ENCODE measurements at places on chromosomes 6 and 20. TPM values are rescaled to one million over a fixed set of nuclear protein-coding genes. Genes with fewer than 3 reads are reported as not detected.

The PGK2 gene
- not detected for total RNA-seq

DNA sequence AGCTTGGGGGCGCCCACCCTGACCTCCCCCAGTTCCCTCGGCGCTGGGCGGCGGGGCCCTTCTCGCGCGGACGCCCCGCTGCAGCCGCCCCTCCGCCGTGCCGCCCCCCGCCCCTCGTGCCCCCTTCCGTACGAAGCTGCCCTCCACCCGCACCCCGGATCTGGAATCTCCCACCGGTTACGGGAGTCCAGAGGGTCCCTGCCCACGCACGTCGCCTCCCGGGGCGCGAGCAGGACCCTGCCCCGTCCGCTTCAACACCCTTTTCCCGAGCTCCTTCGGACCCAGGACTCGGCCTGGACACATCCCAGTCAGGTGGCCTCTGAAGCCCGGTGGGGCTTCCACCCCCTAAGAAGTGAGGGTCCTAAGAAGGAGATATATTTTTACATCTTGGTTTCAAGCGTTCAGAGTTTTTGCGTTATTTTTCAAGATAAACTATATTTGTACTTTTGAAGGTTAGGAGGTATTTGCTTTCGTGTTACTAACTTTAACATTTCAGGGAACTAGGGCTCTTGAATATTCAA is 506 bp downstream of the ARFGAP1 start:
- DNase-seq, result no peak

DNA sequence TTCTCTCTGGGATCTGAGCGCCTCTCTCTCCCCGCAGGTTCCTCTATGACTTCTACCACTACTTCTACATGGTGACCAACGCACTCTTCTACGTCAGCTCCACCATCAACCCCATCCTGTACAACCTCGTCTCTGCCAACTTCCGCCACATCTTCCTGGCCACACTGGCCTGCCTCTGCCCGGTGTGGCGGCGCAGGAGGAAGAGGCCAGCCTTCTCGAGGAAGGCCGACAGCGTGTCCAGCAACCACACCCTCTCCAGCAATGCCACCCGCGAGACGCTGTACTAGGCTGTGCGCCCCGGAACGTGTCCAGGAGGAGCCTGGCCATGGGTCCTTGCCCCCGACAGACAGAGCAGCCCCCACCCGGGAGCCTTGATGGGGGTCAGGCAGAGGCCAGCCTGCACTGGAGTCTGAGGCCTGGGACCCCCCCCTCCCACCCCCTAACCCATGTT is 36.3 kb upstream of the MRGBP start:
- no peak for DNase-seq

The CCM2L gene
- total RNA-seq, result not detected

- no peak for DNase-seq
These were observed 7.6 kb downstream of the BPIFB2 start for GRCh38 chr20:33015114-33015484.

The RHAG gene
- not detected for total RNA-seq

The TBP gene
- 21.0 TPM for total RNA-seq

DNA sequence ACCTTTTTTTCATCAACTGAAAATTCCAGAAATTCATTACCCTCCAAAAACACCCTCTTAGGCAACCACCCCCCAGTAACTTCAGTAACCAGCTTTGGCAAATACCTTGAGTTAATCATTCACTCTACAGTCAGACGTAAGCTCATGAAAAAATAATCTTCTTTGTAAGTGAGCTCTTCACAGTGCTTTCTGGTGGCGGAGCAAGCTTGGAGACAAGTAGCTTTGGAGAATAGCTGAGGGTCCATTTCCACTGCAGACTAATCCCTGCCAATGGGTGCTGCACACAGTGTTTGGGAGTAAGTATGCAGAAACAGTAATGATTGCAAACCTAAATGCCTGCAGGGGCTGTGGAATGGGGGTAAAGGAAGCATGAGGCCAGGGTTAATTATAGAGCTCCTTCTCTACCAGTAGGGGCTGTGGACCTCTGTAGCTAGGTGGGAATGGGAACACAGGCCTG is 56.8 kb upstream of the HINT3 start:
- no peak for DNase-seq

DNA sequence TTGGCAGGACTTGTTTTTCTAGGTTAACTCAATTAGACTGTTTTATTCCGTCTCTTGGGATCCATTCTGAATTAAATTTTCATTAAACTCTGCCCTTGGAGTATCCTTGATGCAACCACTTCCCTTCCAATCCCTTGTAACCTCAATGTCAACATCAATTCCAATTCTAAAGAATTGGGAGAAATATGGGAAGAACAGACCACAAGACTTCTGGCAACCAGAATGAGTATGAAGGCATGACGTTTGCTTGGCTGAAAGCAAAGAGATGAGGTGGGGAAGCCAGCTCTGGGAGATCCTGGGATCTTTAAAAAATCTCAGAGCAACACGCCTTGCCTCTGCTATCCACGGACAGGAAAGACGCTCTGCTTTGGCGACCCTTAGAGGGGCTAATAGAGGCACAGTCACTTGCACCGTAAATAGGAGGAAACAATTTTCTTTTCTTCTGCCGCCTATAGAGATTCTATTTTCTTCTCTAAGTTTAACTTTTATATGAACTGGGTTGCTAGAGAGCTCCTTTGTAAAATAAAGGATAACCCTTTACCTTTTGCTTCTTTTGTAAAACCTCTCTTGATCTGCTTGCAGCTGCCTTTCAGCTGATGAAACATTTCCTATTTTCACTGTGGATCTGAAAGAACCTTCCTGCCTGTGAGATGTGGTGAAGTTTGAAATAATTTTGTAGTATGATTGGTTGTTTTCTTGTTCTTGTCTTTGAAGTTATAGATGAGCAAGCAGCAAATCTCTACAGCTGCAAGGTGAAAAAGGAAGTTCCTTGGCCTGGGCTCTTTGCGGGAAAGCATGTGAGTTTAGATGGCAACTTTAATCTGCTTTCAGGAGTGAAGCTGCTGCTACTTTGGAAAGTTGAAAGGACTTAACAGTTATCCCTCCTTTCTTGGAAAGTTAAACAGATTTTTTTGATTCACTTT is at the start of gene ASIP:
ASIP (plus strand) TSS at position 731 of the 923 bp plus-strand sequence. CDS start 18,952 bp downstream, outside the sequence.
- no peak for DNase-seq

- no peak for DNase-seq
These were observed 217.6 kb downstream of the ZNF217 start for GRCh38 chr20:53376021-53376420.

The LY6G6D gene
- not detected for total RNA-seq

GRCh38 chr6:21158873-21159272 is 434.7 kb upstream of the SOX4 start:
- DNase-seq, result no peak

- no peak for DNase-seq
These were observed 107.4 kb upstream of the GRIK2 start for GRCh38 chr6:101286146-101286545.

DNA sequence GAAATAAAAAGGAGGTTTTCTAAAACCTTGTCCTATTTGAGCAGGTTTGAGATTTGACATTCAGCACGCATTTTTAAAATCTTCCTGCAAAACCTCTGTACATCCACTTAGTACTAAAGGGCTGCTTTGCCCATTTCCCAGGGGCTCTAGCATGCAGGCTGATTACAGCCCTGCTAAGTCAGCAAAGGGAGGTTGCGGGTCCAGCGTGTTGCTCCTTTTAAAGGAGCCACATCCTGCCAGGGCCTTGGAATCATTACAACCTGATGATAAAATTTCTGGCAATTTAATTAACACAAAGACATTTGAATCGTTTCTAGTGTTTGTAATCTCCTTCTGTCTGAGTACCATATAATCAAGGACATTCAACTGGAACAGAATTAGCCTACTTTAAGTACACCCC is 455.1 kb upstream of the CITED2 start:
- no peak for DNase-seq

DNA sequence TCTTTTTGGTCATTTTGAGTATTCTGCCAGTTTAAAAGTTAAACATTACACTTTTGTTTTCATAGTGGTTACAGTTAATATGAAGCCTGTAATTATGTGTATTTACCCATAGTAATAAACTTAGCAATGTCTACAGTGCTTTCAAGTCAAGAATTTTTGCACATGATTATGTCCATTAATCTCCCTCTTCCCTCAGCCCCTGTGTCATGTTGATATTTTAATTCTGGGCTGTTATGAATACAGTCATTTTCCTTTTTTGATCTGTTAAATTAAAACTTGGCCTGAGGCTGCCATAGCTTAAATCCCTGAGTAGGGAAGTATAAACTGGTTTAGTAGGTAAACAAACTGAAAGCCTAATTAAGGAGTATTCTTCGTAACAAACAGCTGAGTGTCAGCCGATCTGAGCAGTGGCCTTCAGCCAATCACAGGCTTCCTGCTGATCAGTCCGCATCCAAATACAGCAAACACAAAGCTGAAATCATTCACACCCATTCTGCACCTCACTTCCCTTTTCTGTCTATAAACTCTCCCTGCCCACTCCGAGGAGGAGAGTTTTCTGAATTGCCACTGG is 9.5 kb upstream of the SFT2D1 start:
- no peak for DNase-seq

The METTL24 gene
- not detected for total RNA-seq

DNA sequence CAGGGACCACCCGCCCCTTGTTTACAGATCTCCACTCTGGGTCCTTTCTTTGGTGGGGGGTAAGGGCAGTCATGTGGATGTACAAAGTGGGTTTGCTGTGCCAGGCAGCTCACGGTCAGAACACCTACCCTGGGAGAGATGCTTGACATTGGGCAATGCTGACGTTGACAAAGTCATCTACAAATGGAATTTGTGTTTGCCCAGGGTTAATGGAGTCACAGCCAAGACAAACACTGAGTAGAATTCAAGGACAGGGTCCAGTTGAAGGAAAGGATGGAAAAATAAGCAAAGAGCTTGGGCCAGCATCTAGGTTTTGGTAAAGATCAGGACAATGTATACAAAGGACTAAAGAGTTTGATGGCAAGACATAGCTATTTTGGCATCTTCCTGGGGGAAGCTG is 54.7 kb downstream of the MOCS1 start:
- no peak for DNase-seq

DNA sequence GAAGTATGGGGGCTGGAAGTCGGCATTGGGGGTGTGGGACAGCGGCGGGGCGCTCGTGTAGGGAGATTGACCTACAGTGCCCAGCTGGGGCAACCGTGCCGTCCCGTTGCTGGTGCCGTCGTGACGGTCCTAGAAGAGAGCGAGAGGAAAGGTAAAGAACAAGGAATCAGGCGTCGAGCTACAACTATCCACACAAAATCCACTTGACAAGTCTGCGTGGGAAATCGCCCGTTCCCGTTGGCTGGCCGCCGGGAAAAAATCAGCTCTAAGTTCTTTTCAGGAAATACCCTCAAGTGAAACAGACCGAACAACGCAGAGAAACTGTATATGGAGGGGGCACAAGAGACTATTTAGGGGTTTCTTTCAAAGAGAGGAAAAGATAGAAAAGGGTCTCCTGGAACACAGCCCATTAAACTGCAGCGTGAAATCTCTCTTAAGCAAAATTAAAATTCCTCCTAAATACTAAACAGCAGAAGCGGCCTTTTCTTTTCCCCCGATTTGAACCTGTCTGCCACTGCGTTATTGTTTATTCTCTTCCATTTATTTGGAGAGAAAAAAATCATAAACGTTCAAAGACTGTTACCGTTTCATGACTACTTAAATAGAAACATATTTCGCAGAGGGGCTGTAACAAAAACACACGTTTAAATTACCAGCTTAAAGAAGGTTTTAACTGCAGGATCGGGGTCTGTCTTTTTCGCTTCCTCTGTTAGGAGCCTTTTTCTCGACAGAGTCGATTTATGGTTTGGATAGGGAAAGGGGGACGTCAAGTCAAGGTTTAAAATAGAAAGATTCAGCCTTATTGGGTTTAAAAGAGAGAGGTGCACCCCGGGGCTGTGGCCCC is 4.4 kb downstream of the TFAP2A start:
- DNase-seq, result no peak
